ENCODE measurements at places on chromosomes 3 and 15. TPM values are rescaled to one million over a fixed set of nuclear protein-coding genes. Genes with fewer than 3 reads are reported as not detected.

The CFAP92 gene
- total RNA-seq: not detected

The PP2D1 gene
- total RNA-seq: not detected

DNA sequence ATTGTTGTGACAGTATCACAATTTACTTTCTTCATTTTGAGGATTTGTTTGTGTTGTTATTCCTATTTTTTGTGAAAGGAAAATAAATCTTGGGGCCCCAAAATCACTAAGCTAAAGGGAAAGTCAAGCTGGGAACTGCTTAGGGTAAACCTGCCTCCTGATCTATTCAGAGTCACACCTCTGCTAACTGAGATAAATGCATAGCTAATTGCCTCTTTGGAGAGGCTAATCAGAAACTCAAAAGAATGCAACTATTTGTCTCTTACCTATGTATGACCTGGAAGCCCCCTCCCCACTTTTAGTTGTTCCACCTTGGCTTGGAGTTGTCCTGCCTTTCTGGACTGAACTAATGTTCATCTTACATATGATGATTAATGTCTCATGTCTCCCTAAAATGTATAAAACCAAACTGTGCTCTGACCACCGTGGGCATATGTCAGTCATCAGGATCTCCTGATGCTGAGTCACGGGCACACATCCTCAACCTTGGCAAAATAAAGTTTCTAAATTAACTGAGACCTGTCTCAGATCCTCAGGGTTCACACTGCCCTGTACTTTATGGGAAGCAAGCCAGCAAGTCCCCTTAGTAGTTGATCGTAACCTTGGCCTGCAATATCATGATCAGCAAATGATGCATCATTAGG, 523.2 kb upstream of the GOLIM4 start:
- DNase-seq: no peak

DNA sequence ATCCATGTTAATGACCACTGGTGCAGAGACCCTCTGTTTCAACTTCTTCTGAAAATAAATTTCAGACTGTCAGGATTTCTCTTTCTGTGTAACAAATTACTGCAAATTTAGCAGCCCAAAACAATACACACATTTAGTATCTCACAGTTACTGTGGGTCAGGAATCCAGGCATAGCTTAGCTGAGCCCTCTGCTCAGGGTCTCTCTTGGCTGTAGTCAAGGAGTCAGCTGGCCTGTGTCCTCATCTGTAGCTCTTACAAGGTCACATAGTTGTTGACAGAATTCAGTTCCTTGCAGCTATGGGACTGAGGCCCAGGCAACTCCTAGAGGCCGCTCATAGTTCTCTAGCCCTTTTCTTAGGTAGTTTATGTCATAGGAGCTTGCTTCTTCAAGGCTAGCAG, 51.9 kb downstream of the NKIRAS1 start:
- no peak for DNase-seq

The PLSCR2 gene
- total RNA-seq: not detected

- no peak for DNase-seq
These were observed 26.6 kb downstream of the FBLN2 start for GRCh38 chr3:13575459-13576061.

DNA sequence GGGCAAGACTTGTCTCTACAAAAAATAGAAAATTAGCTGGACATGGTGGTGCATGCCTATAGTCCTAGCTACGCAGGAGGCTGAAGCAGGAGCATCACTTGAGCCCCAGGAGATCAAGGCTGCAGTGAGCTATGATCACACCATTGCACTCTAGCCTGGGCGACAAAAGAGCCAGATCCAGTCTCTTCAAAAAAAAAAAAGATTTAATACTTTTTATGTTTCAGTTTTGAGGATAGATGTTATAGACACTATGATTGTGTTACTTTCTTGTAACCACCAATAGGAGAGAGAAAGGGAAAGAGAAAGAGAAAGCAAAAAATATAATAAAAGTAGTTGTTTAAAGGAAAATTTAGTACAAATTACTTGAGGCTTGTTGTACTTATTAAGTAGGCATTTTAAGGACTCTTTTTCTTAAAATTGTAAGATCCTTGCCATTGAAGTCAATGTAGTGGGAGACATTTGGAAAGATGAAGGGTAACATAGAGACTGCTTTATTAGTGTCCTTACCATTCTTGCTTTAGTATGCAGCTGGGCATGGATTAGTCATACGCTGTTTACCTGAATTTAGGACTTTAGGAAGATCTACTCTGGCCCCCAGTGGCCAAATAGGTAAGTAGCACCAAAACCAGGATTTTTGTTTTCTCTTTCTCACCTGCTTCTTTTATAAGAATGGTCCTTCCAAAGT, 35.1 kb upstream of the ZDHHC23 start:
- peak; percentile 65 for DNase-seq

GRCh38 chr3:39491733-39492350, 24.4 kb downstream of the MOBP start:
- no peak for DNase-seq

The TTLL13 gene
- total RNA-seq: 0.06 TPM

The ZNF774 gene
- total RNA-seq: 1.5 TPM

- no peak for DNase-seq
These were observed 726.4 kb upstream of the SGO1 start for GRCh38 chr3:20912406-20912805.

DNA sequence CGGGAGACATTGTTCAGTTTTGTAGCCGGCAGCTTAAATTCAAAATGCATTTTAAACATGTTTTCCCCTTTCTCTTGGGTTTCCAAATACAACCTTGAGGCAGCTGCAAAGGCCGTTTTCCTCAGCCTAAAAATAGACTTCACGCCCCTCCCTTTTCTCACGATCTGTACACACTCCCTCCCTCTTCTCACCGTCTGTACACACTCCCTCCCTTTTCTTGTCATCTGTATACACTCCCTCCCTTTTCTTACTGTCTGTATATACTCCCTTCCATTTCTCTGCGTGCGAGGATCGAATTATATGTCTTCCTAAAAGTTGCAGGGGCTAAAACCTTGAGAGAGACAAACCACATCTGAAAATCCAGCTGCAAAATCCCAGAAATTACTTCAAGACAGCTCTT, 8.9 kb downstream of the MUC4 start:
- DNase-seq: no peak

The SLC9A9 gene
- not detected for total RNA-seq

The MRPL47 gene
- total RNA-seq: 134 TPM

DNA sequence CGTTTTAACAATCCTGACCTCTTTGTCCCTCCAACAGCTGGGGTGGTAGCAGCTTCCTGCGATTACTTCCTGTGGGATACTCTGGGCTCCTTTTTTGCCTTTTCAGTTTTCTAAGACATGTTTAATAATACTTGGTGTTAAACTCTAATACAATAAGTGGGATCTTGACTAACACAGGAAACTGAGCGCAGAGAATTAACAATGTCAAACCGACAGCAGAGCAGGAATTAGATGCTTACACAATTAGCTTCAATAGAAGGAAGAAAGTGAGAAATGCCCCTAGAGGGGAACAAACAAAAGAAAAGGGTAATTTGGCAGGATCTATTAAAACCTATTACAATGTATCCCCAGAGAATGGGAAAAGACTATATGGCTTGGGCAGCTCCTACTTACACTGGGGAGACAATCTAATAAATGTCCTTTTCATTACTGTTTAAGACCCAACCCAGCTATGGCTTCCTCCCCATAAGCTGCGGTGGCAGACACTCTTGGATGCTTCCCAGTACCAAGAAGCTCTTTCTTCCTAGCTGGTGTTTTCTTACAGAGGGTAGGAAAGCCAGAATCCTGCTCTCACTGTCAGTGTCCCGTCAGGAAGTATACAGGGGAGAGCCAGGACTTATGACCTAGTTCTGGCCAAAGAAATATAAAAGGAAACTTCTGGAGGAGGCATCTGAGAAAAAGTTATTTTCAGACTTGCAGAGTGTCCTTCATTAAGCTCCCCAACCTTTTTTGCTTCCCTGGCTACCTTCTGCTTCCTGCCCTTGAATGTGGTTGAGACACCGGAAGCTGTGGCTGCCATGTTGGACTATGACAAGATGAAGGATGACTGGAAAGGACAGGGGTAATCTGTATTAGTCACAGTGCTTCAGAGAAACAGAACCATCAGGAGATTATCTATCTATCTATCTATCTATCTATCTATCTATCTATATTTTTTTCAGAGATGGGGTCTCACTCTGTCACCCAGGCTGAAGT, 194.1 kb upstream of the KBTBD8 start:
- DNase-seq: no peak

GRCh38 chr3:26559227-26559626, 63.3 kb upstream of the LRRC3B start:
- DNase-seq: no peak

- no peak for DNase-seq
These were observed 743.0 kb upstream of the CBLB start for GRCh38 chr3:106611841-106612240.

GRCh38 chr3:5122741-5123706, 932 bp downstream of the ARL8B start:
- DNase-seq: peak; percentile 12

The BBX gene
- total RNA-seq: 52.3 TPM

DNA sequence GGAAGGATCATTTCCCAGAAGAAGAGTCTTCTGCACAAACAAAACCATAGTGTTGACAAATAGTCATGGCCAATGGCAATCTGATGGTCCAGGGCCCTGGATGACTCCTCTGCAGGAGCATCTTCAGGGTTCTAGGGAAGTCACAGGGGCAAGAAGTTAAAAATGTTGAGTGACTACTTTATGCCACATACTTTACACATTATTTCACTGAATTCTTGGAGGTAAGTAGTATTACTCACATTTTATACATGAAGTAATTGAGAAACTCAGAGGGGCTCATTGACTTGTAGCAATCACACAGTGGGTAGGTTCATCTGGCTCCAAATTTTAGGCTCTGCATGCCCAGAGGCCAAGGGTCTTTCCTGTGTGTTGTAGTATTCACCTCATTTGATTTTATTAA, 430.2 kb upstream of the MCTP2 start:
- DNase-seq: no peak

DNA sequence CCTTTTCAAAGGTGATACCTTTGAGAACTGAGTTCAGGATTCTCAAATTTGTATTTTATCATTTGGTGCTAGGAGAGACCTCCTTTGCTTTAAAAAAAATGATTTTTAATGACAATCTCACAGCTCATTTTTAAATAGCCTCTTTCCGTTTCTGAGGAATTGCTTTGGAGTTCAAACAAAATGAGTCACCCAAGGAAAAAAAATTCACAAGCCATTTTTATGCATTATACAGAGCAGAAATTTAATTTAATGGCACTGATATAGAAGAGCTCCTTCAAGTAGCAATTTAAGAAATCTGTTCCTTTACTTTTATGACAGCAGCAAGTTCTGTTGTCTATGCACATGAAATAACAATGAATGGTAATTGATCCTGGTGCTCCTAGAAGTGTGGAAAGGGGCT, 337.9 kb upstream of the KCNMB2 start:
- no peak for DNase-seq

The MLF1 gene
- total RNA-seq: 34.9 TPM

GRCh38 chr15:100311833-100312476, 29.8 kb downstream of the ADAMTS17 start:
- DNase-seq: no peak

The PPP2R3A gene
- total RNA-seq: 10.2 TPM

DNA sequence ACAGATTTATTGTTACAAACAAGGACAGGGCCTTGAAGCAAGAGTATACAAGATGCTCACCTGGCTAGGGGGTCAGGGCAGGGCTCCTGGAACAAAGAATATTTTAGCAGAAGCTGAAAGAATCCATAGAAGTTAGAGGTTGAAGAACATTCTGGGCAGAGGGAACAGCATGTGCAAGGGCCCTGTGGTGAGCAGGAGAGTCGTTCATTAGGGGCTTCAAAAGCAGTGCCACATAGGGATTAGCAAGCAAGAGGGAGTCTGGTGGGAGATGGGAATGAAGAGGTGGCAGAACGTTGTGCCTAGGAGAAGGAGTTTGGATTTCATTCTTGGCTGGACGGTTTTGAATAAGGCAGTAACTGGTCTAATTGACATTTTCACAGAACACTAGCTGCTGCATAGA, 22.9 kb downstream of the DNAJB8 start:
- no peak for DNase-seq

The WNT7A gene
- total RNA-seq: 0.29 TPM

The ZNF620 gene
- 2.8 TPM for total RNA-seq

DNA sequence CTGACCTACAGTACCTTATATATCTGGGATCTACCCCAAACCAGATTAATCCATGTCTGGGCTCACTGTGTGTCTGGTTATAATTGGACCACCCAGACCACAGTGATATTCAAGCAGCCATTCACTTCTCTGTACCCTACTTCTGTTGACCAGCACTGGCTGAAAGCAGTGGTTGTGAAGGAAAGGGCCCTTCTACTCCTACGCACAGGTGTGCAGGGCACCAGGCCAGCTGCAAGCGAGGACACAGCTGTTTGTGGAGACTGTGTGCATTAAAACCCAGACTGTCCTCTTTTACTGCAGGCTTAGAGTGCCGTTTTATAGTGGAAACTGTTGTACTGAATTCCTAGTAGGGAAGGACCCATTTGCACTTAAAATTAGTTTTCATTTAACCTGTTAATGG, 29.5 kb downstream of the CTDSPL start:
- DNase-seq: no peak

DNA sequence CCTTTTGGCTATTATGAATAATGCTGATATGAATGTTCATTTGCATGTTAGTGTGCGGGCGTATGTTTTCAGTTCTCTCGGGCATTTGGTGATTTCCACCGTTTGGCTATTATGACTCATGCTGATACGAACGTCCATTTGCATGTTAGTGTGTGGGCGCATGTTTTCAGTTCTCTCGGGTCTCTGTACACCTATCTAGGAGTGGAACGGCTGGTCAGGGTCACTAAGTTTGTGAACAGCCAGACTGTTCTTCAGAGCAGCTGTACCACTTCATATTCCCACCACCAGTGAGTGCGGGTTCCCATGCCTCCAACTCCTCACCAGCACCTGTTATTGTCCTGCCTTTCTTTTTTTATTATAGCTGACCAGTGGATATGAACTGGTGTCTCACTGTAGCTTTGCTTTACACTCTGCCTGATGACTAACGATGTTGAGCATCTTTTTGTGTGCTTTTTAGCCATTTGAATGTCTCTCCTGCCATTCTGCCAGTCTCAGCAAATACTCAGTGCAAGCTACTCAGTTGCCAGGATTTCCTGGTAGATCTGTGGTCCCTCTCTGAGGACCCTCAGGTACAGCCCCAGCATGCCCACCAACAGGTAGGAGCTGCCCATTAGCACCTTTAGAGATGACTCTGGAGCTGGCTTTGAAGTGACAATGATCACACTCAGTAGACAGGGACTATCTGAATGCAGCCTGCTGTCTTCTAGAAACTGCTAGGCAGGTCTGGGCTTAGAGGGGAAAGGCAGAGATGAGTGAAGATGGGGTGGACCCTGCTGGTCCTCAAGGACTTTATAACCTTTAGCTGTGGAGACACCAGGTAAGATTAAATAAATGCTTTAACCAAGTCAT, 141.1 kb downstream of the XXYLT1 start:
- no peak for DNase-seq
